ENCODE measurements at places on chromosomes 2 and 18.

- DNase-seq = peak; percentile 30
Observed at GRCh38 chr2:239934571-239935171, 90.5 kb downstream of the NDUFA10 start.

DNA sequence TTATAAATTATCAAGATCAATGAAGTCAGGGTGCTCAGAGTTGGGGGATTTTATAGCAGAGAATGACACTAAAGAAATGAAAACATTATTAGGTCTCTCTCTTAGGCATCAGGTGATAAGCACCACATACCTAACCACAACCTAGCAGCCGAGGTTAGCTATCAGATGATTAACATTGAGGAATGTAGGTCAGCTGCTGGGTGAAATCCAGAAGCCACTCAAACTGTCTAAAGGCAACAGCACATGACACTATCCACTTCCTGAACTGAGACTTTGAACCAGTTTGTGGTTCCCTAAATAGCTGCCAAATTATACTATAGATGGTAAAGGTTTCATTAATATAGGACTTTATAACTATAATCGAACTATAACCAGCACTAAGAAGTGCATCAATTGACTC lies 4.7 kb downstream of the EPG5 start:
- DNase-seq = no peak

DNA sequence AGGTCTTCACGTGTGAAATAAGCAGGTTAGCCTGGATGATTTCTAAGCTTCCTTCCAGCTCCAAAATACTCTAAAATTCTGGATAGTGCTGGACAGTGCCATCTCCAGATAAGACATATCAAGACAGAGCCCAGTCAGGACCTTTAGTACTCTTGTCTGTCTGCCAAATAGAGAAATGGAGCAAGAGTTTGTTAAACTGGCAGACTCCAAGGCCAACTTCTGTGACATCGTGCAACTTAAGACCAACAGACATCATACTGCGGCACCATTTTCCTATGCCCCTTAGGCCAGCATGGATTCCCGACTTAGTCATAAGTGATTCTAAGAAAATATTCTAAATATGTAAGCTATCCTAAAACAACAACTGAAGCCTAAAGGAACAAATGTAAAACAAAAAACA lies 118.6 kb downstream of the RBMS1 start:
- no peak for DNase-seq

DNA sequence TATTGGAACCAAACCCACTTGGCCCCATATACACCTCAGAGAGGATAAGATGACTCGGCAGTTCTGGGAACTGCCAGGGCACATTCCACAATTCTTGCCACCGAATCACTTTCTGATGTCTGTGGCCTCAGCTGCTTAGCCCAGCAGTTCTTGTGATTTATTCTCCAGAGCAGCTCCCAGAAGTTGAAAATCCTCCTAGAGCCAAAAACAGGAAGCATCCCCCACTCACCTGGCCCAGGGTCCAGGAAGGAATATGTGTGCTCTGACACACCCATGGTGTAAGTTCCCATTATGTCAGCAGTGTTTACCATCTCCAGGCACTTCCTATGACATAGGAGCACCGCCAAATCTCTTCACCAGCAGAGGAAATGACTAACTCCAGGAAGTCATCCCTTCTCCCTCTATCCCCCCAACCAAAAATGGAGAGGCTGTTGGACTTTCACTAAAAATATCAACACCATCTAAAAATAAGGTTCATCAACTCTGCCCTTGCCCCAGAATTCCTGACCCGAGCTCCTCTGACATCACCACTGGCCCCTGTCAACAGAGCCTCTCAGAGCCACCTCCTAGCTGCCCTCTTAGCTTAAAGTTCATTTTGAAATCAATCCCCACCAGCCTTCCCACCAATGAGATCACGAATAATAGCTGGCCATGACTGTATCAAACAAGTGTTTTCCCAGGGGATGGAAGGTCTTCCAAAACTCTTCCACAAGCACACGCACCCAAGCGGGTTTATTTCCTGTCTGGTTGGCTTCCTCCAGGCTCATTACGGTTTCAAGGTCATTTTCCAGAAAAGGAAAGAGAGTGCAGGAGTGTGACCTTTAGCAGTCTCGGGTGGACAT lies 223.1 kb upstream of the PARD3B start:
- no peak for DNase-seq

DNA sequence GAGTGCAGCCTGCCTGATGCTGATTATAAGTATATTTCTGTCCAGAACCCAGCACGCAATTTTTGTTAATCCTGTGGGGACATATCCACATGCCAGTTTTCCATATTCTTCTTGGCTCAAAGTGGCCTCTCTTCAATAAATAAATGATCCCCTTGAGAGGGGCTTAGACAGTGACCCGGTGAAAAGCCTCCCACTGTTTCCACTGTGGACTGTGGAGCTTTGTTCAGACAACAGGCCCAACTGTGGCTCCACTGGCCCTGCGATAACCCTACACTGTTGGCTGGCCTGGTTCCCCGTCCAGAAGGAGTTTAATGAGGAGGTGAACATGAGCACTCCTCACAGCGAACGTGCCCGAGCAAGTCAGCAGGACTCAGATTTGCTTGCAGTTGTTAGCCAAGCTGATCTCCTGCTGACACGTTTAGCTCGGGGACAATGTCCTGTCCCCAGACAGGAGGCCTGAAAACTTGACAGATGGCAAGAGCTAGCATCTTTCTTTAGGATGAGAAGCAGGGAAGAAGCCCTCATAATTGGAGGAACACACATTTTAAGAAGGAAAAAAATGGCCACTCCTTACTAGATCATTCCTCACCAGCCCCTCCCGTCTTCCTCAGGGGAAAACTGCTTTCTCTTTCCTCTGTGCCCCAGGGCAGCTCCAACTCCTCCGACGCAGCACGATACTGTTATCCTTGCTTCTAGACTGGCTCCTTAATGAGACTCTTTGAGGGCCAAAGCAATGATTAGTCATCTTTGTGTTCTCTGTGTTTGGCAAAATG lies 20.0 kb upstream of the MTCL1 start:
- peak; percentile 71 for DNase-seq

DNA sequence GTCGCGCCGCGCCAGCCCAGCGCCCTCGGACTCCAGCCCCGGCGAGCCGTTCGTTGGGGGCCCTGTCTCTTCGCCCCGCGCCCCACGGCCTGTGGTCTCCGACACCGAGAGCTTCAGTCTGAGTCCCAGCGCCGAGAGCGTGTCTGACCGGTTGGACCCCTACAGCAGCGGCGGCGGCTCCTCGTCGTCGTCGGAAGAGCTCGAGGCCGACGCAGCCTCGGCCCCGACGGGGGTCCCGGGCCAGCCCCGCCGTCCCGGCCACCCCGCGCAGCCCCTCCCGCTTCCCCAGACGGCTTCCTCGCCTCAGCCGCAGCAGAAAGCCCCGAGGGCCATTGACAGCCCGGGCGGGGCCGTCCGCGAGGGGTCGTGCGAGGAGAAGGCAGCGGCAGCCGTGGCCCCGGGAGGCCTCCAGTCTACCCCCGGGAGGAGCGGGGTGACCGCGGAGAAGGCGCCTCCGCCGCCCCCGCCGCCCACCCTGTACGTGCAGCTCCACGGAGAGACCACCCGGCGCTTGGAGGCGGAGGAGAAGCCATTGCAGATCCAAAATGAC lies 1.4 kb downstream of the PHLPP1 start:
- DNase-seq = no peak

DNA sequence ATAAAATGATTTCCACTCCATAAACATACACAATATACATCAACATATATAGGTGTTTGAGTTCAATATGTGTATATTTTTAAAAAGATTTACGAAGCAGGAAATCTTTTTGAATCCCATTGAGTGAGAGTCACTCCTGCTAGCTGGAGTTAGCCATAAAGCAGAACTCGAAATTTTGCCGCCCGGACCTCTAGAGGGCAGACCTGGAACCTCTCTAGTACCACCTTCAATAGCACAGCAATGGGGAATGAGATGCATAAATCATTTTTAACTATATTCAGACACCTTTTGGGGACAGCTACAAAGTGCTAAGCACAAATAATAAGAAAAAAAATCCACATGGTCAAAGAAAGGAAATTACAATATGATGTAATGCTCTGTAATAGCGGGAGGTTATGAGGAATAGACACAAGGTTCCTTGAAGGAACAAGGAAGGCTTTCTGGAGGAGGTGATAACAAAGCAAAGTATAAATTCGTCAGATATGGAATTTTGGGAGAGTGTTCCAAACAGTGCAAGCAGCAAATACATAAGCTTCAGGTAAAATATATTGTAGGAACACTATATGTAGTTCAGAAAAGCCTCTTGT lies 533.4 kb downstream of the ERBB4 start:
- peak; percentile 19 for DNase-seq

GRCh38 chr2:74551942-74552913 lies 1.5 kb downstream of the LOXL3 start:
- no peak for DNase-seq

- DNase-seq = peak; percentile 64
Observed at GRCh38 chr2:178306352-178307073, 112.2 kb downstream of the OSBPL6 start.

DNA sequence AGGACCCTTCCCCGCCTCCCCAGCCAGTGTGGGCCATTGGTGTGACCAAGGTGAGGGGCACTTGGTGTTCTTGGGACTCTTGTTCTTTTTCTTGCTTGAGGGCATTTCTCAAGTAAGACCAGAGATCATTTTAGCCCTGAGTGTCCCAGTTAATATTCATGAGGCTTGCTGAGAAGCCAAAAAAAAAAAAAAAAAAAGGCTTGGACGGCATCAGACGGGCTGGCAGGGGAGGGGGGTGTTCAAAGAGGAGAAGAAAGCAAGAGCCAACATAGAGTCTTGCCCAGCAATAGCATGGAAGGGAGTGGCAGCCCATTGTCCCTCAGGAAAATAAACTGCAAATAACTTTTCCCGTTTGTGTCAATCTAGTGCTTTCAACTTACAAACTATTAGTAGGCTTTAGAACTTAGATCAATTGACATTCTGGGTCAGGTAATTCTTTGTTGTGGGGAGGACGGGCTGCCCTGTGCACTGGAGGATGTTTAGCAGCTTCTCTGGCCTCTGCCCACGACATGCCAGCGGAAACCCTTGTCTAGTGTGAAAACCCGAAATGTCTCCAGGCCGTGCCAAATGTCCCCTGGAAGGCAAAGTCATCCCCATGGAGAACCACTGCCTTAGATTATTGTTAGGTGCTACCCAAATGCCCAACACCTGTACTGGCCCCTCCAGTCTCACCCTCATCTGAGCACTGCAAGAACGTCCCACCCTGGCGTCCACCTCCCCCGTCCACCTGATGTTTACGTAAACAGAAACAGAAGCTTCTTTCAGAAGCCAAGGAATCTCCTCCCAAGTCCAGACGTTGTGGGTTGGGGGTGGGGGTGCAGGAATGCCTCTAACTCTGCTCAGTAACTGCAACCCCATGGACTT lies 163.4 kb downstream of the BCL2 start:
- DNase-seq = no peak

GRCh38 chr2:183011743-183012142 lies 26.5 kb downstream of the NCKAP1 start:
- DNase-seq = no peak

GRCh38 chr2:42964439-42965083 lies 172.2 kb upstream of the HAAO start:
- no peak for DNase-seq

DNA sequence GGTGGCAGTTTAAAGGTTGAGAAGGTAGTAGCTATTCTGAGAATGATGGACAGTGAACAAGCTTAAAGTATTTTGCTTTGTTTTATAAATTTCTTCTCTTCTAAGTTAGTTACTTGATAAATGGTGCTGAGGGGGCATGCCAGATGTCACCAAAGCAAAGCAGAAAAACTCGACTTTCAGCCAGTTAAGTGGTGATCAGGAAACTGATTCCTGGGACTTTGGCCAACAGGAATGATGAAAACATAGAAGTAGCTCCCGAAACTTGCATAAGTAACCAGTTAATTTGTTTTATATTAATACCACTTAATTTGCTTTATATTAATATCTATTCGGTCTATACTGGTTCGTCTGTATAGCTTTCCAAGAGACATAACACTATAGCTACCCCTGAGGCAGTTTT lies 82.6 kb downstream of the FANCL start:
- DNase-seq = no peak

DNA sequence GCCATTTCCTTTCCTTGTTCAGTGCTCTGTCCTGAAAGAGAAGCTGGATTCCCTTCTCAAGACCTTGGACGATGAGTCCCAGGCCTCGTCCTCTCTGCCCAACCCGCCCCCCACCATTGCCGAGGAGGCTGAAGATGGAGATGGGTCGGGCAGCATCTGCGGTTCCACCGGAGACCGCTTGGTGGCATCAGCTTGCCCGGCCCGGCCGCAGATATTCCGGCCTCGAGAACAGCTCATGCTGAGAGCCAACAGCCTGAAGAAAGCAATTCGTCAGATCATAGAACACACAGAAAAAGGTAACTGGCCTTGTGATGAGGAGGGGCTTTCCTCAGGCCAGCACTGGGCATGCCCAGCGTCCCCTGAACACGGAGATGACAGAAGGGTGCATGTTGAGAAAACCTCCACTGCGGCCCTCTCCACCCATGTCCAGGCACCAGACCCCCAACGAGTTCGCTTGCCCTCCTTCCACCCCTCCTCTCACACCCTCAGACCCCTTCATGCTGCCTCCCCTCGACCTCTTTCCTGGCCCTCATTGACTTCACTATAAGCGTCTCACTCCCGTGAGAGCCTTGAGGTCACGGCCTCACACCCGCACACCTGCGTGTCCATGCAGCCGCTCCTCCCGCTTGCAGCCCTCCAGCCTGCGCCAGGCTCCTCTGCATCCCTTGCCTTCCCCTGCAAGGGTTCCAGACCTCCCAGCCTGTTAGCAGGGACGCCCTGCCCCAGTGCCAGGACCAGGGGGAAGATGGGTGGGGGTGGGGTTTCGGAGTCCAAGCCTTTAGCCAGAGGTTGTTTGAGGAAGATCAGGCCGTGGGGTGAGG lies 95.0 kb downstream of the DGKD start:
- no peak for DNase-seq

GRCh38 chr18:32878436-32878835 lies 105.6 kb upstream of the KLHL14 start:
- no peak for DNase-seq

- DNase-seq = peak; percentile 82
Observed at GRCh38 chr2:195694553-195694952, 37.5 kb downstream of the SLC39A10 start.

DNA sequence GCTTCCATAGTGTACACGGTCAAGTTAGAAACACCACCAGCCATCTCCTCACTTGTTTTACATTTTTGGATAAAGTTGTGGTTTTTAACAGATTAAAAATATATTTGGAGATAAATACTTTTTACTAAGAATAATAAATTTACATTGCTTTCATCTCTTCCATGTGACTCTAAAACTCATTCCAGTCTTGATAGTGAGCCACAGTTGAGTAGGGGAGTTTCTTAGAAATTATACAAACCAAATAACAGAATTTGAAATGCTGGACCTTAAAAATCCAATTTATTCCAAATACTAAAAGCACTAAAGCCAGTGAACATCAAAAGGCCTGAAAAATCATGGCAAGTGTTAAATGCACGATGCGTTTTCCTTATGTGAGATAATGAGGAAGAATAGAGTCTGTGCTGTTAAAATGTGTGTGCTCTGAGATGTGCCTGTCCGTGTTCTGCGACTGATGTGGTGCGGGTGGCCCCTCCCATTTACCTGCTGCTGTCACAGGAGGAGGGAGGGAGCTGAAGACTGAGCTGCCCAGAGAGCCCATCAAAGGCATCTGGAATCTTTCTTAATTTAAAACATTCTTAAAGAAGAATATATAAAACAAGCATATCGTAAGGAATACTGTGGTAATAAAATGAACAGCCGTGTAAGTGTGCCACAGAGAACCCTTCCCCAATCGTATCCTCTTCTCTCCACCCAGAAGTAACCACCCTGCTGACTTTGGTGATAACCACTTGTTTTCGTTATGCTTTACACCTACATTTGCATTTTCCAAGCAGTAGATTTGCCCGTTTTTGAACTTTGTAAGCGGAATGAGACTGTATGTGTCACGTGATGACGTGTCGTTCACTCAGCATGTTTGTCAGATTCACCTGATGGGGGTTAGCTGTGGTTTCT lies 57.0 kb upstream of the TXNDC2 start:
- DNase-seq = no peak

Measured in NCI-H1436 (cell line).